Stimulated activated CD4-positive, alpha-beta T cell treated with anti-CD3 and anti-CD28 coated beads, Interleukin-4, amount 100 ng/mL, for 48 hours (primary cell): ENCODE measurements at places on chromosomes 11 and 22.
A peak's percentile ranks its signal among the peaks of the same experiment; 100 is the strongest.

GRCh38 chr22:20156611-20157429, 6.0 kb upstream of the CCDC188 start:
- peak; percentile 96 for DNase-seq

DNA sequence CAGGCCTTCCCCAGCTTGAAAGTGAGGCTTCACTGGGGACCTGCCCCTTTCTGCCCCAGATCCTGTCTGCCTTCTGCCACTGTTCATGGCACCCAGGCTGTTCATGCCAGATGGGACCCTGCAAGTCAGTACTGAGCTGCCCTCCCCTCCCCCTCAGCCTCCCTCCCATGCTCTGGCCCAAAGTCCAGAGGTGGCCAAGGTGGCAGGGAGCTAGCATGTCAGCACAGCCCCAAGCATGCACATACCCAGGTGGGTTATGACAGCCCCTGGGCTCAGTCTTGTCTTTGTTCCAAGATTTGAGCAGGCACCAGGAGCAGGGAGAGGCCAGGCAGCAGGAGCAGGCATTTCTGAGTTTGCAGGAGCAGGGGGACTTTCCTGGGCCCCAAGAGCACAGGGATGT, 44.1 kb downstream of the DDIAS start:
- DNase-seq: no peak

GRCh38 chr22:31345331-31346254, 553 bp downstream of the PATZ1 start:
- peak; percentile 79 for DNase-seq

GRCh38 chr11:62727165-62727871, at the start of gene HNRNPUL2:
Gene HNRNPUL2 (minus strand): TSS chr11:62727457. CDS start chr11:62727156, 301 bp downstream.
- peak; percentile 98 for DNase-seq

DNA sequence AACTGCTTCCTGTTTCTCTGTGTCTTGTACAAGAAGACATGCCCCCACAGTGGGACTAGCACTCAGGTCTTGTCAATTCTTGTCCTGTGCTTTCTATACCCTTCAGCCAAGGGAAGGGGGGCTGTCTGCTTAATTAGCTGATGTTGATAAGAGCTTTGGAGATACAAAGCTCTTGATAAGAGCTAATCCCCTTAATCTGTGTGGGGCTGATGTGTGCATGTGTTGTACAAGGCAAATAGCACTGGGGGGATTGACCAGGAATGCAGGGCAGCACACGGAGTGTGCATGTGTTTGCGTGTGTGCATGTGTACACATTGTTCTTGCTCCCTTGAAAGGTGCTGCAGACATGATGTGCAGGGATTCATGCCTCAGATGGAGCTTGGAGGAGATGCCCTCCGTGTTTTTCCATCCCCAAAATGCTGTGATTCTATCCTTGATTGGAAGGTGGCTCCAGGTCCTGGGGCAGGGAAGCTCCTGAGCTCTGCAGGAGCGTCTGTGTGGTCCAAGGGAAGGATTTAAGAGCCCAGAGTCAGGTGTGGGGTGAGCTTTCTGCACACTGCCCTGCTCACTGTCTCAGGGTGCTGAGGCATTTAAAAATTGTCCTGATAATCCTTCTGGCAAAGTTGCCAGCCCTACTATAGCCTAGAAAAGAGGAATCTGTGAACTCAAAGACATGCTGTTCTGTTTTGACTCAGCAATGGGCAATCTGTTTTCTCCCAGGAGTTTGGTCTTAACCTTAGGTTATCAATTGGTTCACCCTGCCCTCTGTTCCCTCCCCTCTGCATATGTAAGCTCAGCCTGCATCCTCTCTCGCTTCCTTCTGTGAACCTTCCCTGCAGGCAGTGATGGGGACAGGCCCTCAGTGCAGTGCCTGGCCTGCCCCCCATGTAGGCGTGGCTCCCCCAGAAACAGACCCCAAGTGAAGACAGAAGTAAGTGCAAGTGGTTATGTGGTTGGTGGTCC, 102.0 kb downstream of the GRIK4 start:
- DNase-seq: no peak

GRCh38 chr11:12306830-12307229, 70.5 kb upstream of the PARVA start:
- no peak for DNase-seq
